ENCODE measurements at places on chromosomes 11 and 22. TPM values are rescaled to one million over a fixed set of nuclear protein-coding genes. Genes with fewer than 3 reads are reported as not detected.

The CABP4 gene
- not detected for total RNA-seq

The GAL gene
- 3.4 TPM for total RNA-seq

The PNPLA3 gene
- total RNA-seq, result 5.9 TPM

The PAMR1 gene
- 2.5 TPM for total RNA-seq

The FREY1 gene
- total RNA-seq, result 0.90 TPM

The LRRC55 gene
- total RNA-seq, result 0.48 TPM

The NXPE1 gene
- 0.27 TPM for total RNA-seq
